Effector memory CD8-positive, alpha-beta T cell (primary cell): ENCODE measurements at places on chromosomes 11 and 22.

- no peak for DNase-seq
These were observed 7.6 kb downstream of the ZNF70 start for GRCh38 chr22:23743303-23743705.

DNA sequence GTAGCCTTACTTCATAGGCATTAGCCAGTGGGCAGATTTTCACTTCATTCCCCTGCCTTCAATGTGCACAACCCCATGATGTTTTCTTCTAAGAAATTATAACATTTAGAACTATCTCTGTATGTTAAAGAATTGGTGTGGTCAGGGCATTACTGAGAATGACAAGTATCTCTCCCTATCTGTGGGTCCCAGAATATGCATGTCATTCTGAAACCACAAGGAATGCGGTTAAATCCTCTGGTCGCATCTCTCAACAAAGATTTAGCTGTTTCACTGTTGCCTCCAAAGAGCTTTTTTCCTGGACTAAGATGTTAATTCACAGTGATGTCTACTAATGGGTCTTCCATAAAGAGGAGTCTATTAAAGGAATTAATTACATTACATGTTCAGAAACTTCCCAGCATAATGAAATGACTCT lies 62.7 kb downstream of the LIF start:
- DNase-seq, result no peak

GRCh38 chr22:28892175-28892731 lies 8.9 kb downstream of the ZNRF3 start:
- no peak for DNase-seq

- no peak for DNase-seq
These were observed 28.7 kb downstream of the TMPRSS6 start for GRCh38 chr22:37080838-37081237.

DNA sequence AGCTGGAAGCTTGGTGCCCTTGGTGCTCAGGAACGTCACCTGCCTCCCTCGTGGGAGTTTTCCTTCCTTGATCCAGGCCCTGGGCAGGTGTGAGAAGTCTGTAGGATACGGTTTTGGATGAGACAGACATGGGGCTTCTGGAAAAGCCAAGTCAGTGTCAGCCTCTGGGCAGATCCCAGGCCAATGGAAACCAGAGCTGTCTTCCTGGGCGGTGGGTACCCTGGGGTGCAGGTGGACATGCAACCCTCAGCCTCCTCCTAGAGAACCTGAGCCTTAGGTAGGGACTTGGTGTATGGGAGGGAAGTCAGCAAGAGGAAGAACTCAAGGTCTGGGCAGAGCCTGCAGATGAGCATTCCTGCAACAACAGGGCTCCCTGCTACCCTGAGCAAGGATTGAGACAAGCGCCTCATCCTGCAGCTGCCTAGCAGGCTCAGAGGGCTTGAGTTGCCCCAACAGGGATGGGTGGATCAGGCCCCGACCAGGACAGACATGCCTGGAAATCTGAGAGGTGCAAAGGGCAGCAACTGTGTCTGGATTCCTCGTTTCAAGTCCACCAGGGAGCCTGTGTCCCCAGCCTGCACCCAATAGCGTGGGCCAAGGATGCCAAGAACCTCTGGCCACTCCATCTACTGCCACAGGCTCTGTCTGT lies 37.6 kb upstream of the SYT13 start:
- no peak for DNase-seq
